ENCODE measurements at places on chromosomes 7 and 10. TPM values are rescaled to one million over a fixed set of nuclear protein-coding genes. Genes with fewer than 3 reads are reported as not detected.

DNA sequence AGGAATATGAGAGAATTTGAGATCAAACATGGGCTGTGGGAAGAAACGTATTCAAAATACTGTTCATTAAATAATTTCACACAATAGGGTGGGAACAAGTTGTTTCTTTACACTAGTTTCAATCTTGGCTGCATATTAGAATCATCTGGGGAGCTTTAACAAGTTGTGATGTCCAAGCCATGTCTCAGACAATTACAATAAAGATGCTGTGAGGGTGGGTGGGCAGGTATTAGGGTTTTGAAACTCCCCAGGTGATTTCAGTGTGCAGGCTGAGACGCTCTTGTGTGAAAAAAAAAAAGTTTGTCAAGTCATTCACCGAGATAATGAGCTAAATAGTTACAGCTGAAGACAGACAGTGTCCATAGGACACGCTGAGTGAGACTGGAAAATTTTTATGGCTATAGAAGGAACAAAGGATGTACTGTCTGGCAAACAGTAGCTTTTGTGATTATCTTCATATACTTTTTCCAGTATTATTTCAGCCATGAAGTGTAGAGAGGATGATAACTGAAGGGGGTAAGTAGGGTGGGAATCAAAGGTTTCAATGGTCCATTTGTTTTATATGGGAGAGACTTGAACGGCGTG, 12.6 kb upstream of the LAMB4 start:
- DNase-seq = no peak

Gene NEURL1
- polyA plus RNA-seq = 0.83 TPM

DNA sequence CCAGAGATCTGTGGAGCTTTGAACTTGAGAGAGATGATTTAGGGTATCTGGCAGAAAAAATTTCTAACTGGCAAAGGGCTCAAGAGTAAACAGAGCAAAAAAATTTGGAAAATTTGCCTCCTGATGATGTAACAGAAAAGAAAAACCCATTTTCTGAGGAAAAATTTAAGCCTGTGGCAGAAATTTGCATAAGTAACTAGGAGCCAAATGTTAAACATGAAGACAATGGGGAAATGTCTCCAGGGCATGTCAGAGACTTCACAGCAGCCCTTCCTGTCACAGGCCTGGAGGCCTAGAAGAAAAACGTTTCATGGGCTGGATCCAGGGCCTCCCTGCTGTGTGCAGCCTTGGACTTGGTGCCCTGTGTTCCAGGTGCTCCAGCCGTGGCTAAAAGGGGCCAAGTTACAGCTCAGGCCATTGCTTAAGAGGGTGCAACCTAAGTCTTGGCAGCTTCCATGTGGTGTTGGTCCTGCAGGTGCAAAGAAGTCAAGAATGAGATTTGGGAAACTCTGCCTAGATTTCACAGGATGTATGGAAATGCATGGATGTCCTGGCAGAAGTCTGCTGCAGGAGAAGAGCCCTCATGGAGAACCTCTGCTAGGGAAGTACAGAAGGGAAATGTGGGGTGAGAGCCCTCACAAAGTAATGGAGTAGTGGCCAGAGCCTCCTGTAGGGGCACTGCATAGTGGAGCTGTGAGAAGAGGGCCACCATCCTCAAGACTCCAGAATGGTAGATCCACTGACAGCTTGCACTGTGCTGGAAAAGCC, 8.1 kb downstream of the SEMA3D start:
- no peak for DNase-seq

GRCh38 chr7:103348452-103348851, 1.0 kb downstream of the PSMC2 start:
- DNase-seq = no peak

- DNase-seq = no peak
Observed at GRCh38 chr7:108120196-108120595, 10.0 kb downstream of the LAMB4 start.

- DNase-seq = no peak
Observed at GRCh38 chr7:130695840-130696239, 9.5 kb upstream of the TSGA13 start.

GRCh38 chr10:17782921-17783665, 26.1 kb upstream of the MRC1 start:
- DNase-seq = no peak

GRCh38 chr7:27200761-27201579, 1.1 kb upstream of the HOXA13 start:
- DNase-seq = no peak
